ENCODE measurements at places on chromosomes 16 and 17. TPM values are rescaled to one million over a fixed set of nuclear protein-coding genes. Genes with fewer than 3 reads are reported as not detected.
A peak's percentile ranks its signal among the peaks of the same experiment; 100 is the strongest.

KRTAP4-3 gene
- total RNA-seq = not detected

GH1 gene
- total RNA-seq = not detected

ARHGDIG gene
- total RNA-seq = not detected

BORCS6 gene
- 5.0 TPM for total RNA-seq

OTOP2 gene
- not detected for total RNA-seq

RPGRIP1L gene
- total RNA-seq = 18.1 TPM

PRSS33 gene
- not detected for total RNA-seq

- DNase-seq = peak; percentile 94
Observed at GRCh38 chr16:85123891-85124635, 11.8 kb upstream of the CIBAR2 start.

DNA sequence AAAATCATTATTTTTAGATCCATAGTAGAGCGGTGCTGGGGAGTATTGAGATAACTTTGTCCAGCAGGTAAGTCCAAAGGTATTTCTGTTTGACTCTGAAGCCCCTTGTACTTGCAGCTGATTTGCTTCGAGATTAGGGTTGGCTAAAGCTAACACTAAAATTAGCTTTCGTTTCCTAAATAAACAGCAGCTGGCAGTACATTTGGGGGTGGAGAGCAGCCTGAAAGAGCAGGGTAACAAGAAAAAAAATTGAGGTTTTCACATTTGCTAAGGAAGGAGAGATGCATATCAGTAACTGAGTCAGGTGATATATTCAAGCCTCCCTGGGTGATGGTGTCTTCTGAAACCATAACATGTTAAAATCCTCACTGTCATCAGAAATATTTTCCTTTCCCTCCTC, 37.4 kb upstream of the TMC5 start:
- DNase-seq = no peak

GRCh38 chr16:84650062-84650991, 2.0 kb downstream of the KLHL36 start:
- peak; percentile 85 for DNase-seq

DNA sequence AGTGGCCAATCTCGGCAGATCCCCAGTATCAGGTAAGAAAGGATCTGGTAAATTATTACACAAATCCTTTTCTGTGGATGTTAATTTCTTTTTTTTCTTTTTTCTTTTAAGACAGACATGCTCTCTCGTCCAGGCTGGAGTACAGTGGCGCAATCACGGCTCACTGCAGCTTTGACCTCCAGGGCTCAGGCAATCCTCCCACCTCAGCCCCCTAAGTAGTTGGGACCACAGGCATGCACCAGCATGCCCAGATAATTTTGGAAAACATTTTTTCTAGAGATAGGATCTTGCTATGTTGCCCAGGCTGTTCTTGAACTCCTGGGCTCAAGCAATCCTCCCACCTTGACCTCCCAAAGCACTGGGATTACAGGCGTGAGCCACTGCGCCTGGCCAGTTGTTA, 54.0 kb downstream of the GAS7 start:
- DNase-seq = no peak

DNA sequence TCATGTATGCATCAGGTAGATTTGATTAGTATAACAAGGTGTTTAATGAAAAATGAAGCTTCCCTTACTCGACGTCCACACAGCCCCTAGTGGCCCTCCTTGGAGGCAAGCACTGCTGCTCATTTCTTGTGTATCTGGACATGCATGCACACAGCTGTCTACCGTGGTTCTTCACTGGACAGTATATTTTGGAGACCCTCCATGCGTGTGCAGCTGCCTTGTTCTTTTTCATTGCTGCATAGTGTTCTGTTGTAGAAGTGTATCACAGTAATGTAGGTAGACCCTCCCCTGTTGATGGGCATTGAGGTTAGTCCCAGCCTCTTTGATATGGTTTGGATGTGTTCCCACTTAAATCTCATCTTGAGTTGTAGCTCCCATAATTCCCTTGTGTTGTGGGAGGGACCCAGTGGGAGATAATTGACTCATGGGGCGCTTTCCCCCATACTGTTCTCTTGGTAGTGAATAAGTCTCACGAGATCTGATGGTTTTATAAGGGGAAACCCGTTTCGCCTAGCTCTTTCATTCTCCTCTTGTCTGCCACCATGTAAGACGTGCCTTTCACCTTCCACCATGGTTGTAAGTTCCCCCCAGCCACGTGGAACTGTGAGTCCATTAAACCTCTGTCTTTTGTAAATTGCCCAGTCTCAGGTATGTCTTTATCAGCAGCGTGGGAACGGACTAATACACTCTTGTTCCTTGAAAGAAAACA, 6.3 kb downstream of the CMIP start:
- DNase-seq = no peak

DNA sequence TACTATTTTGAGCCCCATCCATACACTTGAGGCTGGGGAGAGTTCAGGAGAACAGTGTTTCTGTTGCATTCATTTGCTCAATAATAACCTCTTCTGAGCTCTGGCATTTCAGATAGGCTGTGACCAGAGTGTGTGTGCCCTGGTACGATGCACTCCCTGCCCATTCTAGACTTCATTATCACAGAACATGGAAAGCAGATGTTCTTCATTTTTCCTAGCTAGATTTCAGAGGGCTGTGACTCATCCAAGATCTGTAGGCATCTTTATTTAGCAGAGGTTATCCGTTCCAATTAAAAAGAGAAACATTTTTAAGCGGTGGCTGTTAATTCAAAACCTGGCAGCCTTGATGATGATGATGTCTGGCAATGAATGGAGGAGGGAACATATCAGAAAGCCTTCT, 228.8 kb upstream of the EEF2KMT start:
- no peak for DNase-seq

DNA sequence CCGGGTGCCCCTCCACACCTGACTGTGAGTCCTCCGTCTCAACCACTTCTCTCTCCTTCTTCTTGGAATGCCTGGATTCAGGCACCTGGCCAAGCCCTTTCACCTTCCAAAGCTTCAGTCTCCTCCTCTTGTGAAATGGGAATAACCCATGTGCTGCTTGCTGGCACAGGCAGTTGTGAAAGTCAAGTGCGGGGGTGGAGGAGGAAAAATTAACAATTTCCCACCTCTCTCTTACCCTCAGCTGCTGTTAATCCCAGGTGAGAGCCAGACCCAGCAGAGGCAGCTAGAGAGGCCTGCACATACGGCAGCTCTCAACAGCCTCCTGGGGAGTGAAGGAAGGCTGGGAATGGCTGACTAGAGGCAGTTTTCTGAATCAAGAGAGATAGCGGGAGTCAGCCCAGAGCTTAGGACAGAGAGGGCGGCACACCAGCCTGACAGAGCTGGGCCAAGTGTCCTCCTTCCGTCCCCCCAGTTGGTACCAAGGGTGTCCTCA, 77.9 kb upstream of the LGALS9 start:
- DNase-seq = no peak

- DNase-seq = no peak
Observed at GRCh38 chr17:34840750-34841149, 120.5 kb downstream of the CCT6B start.

DNA sequence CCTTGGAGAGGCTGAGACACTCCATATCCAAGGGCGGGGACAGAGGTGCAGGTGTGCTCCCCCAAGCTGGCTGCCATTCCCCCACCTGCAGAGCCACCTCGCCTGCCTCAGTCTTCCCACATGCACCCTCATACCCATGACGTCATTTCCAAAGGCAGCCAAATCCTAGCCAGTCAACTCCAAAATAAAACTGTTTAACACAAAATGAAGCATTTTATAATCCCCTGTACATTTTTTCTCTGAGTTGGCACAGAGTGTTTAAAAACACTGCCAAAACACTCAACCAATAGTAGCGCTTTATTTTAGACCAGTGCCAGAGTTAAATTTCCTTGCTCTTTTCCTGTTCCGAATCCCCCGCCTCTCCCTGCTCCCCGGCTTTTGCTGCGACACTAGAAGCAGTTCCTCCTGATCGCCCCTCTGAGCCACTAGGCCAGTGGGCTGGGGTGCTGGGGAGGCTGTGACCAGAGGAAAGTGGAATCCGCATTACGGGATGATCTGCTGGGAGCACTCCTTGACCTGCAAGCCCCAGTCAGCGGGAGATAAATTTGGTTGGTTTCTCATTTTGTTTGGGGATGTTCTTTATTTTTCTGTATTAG, 139.5 kb downstream of the ZNF423 start:
- DNase-seq = no peak

DNA sequence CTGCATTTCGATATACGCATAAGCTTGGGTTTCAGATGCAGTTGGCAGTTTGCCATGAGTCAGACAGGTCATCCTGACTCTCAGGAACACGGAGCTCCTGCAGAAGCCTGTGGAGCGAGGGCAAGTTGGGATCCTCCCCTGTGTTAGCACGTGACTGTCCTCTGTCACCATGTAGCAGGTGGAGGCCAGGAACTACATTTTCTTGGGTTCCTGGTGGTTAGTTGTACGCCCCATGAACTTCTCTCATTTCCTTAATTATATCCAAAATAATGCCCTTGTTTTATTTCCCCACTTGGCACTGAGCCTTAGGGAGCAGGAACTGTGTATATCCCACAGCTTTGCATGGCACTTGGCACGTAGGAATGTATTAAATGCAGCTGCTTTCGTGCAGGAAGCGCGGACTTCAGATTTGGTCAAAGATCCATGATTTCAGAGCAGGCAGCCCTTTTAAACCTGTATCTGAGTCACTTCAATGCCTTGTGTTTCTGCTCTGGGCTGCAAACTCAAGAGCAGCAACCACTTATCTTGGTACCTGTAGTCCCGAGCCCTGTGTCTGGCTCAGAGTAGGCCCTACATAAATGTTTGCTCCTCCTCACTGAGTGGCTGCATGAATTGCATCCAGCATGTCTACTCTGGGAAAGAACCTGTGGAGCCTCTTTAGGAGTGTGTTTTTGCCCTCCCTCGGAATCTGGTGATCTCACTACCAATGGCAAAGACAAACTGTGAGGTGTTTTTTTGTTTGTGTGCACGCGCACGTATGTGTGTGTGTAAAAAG, 428.4 kb downstream of the MAF start:
- no peak for DNase-seq

DNA sequence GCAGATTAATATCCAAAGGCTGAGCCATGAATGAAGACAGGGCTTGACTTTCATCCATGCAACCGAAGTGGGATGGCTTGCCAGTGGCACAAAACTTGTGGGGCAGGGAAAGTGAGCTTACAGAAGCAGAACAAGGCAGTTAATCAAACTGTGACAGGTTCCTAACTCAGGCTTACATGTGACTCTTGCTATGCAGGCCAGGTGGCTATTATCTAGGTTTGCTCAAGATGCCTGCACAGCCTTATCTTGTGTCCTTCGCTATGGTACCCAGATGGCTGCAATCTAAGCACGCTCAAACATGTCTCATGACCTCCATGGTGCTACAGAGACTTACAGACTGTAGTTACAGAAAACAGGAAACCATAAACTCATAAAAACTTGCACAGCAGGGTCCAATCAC, 8.6 kb upstream of the DNAH9 start:
- no peak for DNase-seq

GRCh38 chr16:84357191-84357651, 11.1 kb upstream of the ATP2C2 start:
- peak; percentile 9 for DNase-seq

- no peak for DNase-seq
Observed at GRCh38 chr16:71807905-71808592, 585 bp downstream of the AP1G1 start.

- DNase-seq = no peak
Observed at GRCh38 chr16:72924927-72925630, 122.8 kb downstream of the ZFHX3 start.

- DNase-seq = no peak
Observed at GRCh38 chr16:14640538-14640937, 7.8 kb downstream of the BFAR start.

GRCh38 chr16:22316411-22316811, 19.2 kb downstream of the POLR3E start:
- DNase-seq = no peak

- no peak for DNase-seq
Observed at GRCh38 chr17:28744972-28745785, 1.4 kb downstream of the TRAF4 start.

- no peak for DNase-seq
Observed at GRCh38 chr17:51454456-51454978, 194.2 kb downstream of the UTP18 start.

GRCh38 chr16:65343556-65343955, 221.7 kb upstream of the CDH11 start:
- DNase-seq = no peak

DNA sequence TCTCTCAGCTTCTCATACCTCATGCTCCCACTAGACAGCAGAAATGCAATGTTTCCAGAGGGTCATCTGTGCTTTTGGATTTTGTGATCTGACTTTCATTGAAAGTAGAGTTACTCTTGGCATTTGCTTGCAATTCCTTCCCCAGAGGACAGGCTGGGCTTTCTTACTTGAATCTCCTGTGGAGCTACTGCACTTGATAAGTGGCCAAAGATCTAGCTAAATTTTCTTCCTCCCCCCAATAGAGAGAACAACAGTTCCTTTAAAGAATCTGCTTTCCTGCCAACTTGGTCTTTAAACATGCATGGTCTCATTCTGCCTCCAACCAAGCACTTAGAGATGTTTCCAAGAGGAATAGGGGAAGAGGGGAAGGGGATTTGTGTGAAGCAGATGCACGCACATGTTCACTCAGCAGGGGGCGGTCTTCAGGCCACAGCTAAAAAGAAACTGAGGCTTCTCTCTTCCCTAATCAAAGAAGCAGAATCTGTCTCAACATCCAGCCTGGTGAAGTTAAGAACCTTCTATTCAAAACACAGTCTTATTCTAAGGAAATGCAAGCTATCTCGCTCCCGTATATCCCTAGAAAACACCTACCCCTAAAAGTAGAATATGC, 229.6 kb downstream of the ZFHX3 start:
- DNase-seq = no peak

GRCh38 chr17:38844261-38844757, 9.2 kb downstream of the RPL23 start:
- peak; percentile 41 for DNase-seq

GRCh38 chr17:75767881-75768280, 2.9 kb upstream of the GALK1 start:
- DNase-seq = no peak

DNA sequence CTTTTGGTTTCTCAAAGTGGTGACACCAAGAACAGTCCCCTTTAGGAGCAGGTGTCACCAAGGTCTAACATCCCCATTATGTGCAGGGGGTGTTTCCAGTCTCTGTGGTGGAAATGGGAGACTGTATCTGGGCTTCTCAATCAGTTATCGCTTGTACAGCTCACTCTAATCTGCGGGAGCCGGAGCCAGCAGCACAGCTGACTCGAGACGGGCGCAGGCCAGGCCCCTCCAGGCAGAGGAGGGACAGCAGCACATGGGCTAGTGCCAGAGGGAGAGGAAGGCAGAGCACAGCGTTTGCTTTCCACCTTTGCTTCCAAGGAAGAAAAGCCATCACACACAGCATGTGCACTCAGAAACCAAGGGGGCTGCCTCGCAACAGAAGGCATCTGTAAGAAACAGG, 91.2 kb upstream of the CREBBP start:
- DNase-seq = no peak

Data from HFFc6 (cell line).